A549 treated with RU486 at 1 μM for 4 hours (cell line): ENCODE measurements at places on chromosomes 3 and 15. TPM values are rescaled to one million over a fixed set of nuclear protein-coding genes. Genes with fewer than 3 reads are reported as not detected.

Gene SLC12A8
- total RNA-seq: 0.87 to 1.6 TPM (median 1.4 TPM) in 5 replicates

Gene SATB1
- 0.09 to 0.14 TPM in 2 of 5 replicates, not detected in the others for total RNA-seq

Gene CEP19
- 2.1 to 3.4 TPM (median 2.6 TPM) in 5 replicates for total RNA-seq

Gene CTXN2
- total RNA-seq: 0.02 TPM in 1 of 5 replicates, not detected in the others

Gene PARL
- total RNA-seq: 62.9 to 73.2 TPM (median 65.7 TPM) in 5 replicates

Gene QTRT2
- 19.9 to 28.4 TPM (median 26.3 TPM) in 5 replicates for total RNA-seq

Gene ISL2
- 2.8 to 4.7 TPM (median 4.0 TPM) in 5 replicates for total RNA-seq

Gene TGM4
- total RNA-seq: 0.10 to 0.17 TPM in 2 of 5 replicates, not detected in the others

Gene SMCO1
- not detected in 5 replicates for total RNA-seq

Gene TWF2
- 59.9 to 79.4 TPM (median 68.3 TPM) in 5 replicates for total RNA-seq
